Uterine smooth muscle cell (primary cell): ENCODE measurements at places on chromosomes 12 and 14. TPM values are rescaled to one million over a fixed set of nuclear protein-coding genes. Genes with fewer than 3 reads are reported as not detected.

CMA1 gene
- total RNA-seq, result not detected in 2 replicates

EGLN3 gene
- 0.33 and 0.37 TPM in 2 replicates for total RNA-seq

RDH16 gene
- total RNA-seq, result 0.22 and 0.25 TPM in 2 replicates

TOMM20L gene
- not detected in 2 replicates for total RNA-seq

KIF5A gene
- total RNA-seq, result 0.44 and 0.50 TPM in 2 replicates

KITLG gene
- 103 and 169 TPM in 2 replicates for total RNA-seq

PGF gene
- total RNA-seq, result 2.7 and 3.5 TPM in 2 replicates

SMARCC2 gene
- 46.2 and 47.1 TPM in 2 replicates for total RNA-seq

CSRP2 gene
- 20.3 and 42.2 TPM in 2 replicates for total RNA-seq

OR11H6 gene
- not detected in 2 replicates for total RNA-seq

LRRC9 gene
- total RNA-seq, result under 0.01 TPM in 1 of 2 replicates, not detected in the other

BRF1 gene
- total RNA-seq, result 47.0 and 49.2 TPM in 2 replicates

ZBTB42 gene
- total RNA-seq, result 2.7 and 3.1 TPM in 2 replicates

FZD10 gene
- total RNA-seq, result under 0.01 and 0.12 TPM in 2 replicates

SLC10A1 gene
- total RNA-seq, result not detected in 2 replicates

SMCO3 gene
- 0.11 and 1.4 TPM in 2 replicates for total RNA-seq

PRKCH gene
- total RNA-seq, result 0.55 and 1.5 TPM in 2 replicates

DLST gene
- 63.0 and 88.6 TPM in 2 replicates for total RNA-seq

SLC6A13 gene
- total RNA-seq, result 0.11 TPM in 1 of 2 replicates, not detected in the other

GPR68 gene
- 1.2 and 1.9 TPM in 2 replicates for total RNA-seq

CARMIL3 gene
- under 0.01 and 0.12 TPM in 2 replicates for total RNA-seq

GPR162 gene
- total RNA-seq, result 5.0 and 6.0 TPM in 2 replicates

KRT7 gene
- total RNA-seq, result 0.66 and 2.2 TPM in 2 replicates

SYCP3 gene
- total RNA-seq, result under 0.01 and 0.11 TPM in 2 replicates

LBHD2 gene
- not detected in 2 replicates for total RNA-seq
